ENCODE measurements at places on chromosomes 3 and 15. TPM values are rescaled to one million over a fixed set of nuclear protein-coding genes. Genes with fewer than 3 reads are reported as not detected.

DNA sequence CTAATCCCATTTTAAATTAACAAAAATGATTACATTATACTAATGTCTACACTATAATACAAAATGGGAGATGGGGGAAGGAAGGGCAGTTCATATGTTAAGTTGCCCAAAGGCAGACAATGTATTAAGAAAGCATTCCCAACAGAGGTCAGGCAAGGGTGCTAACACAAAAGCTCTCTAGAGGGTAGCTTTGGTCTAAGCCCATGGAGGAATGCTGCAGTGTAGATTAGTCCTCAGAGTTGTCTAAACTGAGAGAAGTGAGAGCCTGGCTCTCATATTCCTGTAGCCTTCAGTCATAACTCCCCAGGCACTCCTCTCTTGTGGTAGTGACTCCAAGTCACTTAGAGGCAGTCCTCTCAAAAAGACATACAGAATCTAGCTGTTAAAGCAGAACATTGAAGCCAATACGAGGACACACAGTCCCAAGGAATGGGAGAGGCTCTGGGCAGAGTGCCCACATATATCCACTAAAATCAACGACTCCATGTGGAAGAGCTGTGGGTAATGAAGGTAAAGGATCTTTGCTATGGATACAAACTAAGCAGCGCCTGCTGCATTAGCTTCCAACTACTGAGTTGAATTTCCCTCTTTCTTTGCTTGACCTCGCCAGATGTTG is 14.5 kb downstream of the NEK10 start:
- no peak for DNase-seq

DNA sequence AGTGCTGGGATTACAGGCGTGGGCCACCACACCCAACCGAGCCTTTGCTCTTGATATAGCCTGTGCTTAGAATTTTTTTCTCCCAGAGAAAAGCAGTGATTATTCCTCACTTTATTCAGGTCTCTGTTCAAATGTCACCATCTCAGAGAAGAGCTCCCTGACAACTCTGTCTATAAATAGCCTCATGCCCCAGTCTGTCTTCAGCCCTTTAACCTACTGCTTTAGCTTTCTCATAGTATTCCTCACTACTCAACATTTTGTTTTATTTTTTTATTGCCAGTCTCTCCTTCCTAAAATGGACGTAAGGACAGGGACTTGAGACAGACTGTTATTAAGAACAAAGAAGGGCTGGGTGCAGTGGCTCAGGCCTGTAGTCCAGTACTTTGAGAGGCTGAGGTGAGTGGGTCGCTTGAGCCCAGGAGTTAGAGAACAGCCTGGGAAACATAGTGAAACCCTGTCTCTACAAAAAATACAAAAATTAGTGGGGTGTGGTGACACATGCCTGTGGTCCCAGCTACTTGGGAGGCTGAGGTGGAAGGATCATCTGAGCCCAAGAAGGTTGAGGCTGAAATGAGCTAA is 78.7 kb upstream of the TTBK2 start:
- no peak for DNase-seq

DNA sequence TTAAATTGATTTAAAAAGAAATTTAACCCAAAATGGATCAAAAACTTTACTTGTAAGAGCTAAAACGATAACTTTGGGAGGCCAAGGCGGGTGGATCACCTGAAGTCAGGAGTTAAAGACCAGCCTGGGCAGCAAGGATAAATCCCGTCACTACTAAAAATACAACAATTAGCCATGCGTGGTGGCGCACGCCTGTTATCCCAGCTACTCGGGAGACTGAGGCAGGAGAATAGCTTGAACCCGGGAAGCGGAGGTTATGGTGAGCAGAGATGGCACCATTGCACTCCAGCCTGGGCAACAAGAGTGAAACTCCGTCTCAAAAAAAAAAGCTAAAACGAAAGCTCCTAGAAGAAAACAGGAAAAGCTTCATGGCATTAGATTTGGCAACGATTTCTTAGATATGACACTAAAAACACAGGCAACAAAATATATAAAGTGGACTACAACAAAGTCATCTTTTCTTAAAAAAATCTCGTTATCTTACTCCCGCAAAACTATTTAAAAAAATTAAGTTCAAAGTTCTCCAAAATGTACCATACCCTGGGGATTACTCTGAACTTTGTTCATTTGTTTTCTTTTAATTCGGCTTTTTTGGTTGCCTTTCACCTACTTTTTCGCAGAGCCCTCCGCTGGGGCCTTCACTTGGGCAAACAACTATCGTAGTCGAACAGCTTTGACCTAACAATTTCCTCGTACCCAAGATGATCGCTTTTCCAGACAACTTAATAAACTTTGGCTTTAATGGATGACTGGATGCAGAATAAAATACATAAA is 2.9 kb downstream of the HDDC3 start:
- DNase-seq: no peak

OTOL1 gene
- not detected for total RNA-seq

DNA sequence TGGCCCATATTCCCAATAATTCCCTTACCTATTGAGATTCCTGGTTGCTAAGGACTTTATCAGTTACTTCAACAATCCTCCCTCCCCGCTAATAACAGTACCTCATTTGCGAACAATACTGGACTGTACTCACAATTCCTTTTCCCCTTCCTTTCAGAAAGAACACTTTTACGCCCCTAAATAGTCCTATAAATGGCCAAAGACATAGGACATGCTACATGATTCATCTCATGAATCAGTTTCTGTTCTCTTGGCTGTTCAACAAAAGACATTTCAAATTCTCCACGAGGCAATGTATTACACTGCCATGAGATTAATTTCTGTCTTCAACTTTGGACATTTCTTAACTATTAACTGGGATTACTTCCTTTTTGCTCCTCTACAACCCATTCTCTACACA is 264.4 kb downstream of the TIGIT start:
- DNase-seq: no peak

GUCA1C gene
- total RNA-seq: 1.8 TPM

DNA sequence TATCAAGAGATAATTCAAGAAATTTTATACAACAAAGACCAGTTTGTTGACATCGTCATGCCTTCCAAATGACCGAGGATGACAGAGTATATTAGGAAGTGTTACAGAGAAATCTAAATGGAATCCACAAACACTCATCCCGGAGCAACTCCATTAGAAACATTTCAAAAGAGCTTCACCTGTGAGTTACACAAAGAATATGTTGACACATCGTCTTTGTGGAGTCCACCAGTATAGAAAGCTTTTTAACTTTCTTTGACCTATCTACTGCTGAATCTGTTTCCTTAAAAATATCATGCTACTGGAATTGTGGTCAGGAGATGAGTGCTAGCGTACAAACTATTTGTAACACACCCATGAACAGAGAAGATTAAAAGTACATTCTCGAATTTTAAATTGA is 130.4 kb downstream of the SUCLG2 start:
- DNase-seq: no peak

DNA sequence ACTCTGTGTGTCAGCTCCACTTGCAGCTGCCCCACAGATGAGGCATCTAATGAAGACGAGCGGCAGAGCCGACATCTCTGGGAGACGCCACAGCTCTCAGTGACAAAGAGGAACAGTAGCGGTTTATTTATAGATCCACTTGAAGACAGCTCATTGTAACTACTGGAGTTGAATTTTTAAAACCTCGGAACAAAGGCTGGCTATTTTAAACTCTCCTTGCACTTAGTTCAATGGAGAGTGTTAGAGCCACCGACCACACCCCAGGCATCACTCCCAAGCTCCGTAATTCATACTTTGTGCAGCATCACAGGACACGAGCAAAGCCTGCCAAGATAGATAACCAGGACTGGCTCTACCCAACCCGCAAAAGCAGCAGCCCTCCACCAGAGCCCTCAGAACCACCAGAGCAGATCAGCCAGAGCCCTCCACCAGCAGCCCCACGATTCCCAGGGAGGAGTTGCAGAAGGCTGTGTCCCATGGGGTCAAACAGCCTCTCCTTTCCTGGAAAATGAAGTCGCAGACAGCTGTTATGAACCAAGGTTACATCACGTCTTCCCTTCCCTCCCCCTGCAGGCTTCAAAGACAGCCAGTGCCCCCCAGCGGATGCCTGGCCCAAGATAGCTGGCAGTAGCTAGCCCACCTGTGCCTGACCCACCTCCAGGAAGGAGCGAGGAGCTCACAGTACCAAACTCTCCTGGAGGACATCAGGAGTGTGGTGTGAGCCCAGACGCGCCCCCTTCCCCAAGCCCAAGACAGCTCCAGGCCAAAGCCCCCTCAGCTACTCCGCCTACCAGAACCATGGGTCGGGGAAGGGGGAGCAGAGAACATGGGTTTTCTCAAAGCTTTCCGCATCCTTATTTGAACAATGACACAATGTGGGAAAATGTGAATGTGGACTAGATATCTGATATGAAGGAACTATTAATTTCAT is 45.7 kb downstream of the POC1A start:
- DNase-seq: peak; percentile 63

DNA sequence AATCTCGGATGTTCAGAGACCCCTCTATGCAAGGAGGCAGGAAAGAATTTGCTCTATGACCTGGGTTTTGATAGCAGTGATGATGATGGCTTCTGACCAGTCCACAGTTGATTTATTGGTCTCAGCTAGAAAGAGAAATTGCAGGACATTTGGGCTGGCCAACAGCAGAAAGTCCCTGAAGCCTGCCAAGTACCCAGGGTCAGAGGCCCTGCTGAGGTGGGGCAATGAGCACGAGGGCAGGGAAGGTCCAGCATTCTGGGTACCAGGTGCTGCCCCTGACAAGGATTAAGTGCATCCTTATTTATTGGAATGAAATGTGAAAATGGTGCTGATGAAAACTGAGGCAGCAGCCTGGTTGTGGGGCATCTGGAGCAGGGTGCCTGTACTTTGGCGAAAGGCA is 19.8 kb downstream of the C3orf62 start:
- DNase-seq: no peak

DNA sequence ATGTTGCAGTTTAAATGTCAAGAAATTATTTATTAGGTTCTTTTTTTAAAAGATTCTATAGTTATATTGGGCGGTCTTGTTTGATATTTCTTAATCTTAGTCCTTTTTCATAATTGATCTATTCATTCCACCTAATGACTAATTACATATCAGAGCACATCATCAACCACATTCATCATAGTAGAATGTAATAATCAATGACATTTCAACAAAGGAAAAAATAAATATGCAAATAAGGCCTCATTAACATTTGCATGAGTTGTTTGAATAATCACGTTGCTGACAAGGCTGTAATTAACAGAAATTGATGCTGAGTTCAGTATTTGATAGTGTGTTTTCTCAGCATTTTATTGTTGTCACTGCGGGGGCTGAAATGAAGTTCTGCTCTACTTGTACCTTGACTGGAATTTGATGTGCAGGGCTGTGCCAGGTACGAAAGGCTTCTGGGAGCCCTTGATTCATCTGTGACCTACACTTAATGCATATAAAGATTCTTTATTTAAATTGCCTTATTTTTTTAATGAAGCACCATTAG is 215.7 kb downstream of the TCF12 start:
- no peak for DNase-seq

Data from left ventricle myocardium superior (tissue), 1 donor.